ENCODE measurements at places on chromosomes 7 and 10.

DNA sequence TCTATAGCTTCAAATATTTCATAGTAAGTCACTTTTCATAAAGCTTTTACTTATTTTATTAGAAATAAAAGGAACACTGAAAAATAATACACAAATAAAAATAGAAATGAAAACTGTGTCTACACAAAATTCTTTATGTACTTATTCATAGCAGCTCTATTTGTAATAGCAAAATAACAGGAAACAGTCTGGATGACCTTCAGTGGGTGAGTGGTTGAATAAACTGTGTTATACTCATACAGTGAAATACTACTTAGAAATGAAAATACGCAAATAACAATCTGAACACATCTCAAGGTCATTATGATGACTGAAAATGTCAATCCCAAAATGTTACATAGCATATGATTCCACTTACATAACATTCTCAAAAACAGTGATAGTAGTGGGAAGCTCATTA, 138.7 kb upstream of the PCLO start:
- no peak for DNase-seq

GRCh38 chr10:114647545-114648138, 10.4 kb downstream of the ABLIM1 start:
- no peak for DNase-seq

DNA sequence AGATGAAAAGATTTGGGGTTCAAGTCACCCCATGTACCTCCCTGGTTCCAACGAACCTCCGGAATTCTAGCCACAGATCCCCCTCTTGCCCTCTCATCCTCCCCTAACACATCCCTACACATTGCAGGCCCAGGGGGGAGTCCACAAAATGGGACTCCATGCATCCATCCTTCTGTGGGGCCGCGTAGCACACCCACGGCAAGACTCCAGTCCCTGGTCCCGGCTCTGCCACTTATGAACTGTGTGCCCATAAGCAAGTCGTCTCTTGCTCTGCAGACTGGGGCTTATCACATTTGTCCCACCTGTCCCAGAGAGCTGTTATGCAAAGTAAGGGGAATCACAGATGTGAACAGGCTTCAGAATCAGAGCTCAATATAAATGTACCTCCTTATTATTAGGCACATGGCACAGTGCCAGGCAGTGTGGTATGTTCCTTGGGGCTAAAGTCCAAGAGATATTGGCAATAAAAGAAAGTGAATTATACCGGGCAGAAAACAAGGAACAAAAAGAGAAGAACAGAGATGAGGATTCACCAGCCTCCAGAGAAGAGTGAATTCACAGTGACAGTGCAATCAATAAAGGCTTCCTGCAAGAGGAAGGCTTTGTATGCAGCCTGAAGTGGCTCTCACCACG, 73.9 kb downstream of the KCNMA1 start:
- no peak for DNase-seq

DNA sequence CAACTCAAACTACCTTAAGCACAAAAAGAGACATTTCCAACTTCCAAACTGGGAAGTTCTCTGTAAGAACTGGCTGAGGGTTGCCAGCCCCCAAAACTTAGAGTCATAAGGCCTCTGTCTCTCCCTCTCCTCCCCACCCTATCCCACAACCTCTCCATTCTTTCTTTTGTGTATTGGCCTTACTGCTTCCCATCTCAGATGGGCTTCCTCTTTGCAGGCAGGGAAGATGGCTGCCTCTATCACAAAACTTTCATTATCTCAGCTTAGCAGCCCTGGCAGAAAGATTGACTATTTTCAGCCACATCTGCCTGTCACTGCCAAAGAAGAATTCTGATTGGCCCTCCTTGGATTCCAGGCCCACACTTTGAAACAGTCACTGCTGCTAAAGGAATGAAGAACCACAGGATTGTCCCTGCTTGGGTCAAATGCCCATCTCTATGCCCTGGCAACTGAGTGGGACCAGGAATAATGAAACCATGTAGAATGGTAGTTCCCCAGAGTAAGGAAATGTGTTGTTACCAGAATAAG, 58.0 kb upstream of the PRKAR2B start:
- DNase-seq: no peak

GRCh38 chr10:75211007-75211691, 553 bp downstream of the VDAC2 start:
- DNase-seq: no peak

- no peak for DNase-seq
Measured at GRCh38 chr10:3396116-3396515, 223.5 kb upstream of the PITRM1 start.

DNA sequence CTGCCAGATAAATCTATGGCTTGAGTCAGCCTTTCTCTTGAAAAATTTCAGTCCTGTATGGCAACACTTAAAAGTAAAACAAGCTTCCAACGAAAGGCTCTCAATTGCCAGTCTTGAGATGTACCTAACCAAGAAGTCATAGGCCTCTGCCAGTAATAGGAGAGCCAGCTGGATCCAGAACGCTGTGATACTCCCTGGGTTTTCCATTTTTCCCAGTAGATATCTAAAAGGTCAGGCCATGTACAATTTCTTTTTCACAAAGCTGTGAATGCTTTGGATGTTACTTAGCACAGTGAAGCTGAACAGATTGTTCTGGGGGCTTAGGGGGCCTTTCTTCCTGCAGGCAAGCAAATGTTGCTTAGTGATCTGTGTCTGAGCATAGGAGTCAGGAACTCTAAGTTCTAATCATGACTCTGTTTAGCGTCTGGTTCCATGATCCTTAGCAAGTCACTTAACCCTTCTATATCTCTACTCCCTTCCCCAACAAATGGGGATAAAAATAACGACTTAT, 86.5 kb downstream of the ARMH3 start:
- DNase-seq: no peak

- no peak for DNase-seq
Measured at GRCh38 chr10:16986406-16987205, 143.0 kb downstream of the CUBN start.

Data from right hindlimb (tissue), 1 donor.